Aorta (tissue), 5 donors: ENCODE measurements at places on chromosomes 7 and 10.

DNA sequence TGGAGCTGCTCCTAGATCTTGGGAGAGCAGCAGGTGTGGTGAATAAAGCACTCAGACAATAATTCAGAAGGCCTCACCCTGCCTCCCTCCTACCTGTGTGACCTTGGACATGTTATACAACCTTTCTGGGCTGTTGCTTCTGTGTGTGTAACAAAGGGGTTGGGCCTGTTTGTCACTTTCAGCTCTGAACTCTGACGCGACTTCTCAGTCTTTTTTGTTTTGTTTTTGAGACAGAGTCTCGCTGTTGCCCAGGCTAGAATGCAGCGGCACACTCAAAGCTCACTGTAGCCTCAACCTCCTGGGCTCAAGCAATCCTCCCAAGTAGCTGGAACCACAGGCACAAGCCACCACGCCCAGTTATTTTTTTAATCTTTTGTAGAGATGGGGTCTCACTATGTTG, 89.3 kb downstream of the DNMBP start:
- no peak for DNase-seq

- no peak for DNase-seq
Measured at GRCh38 chr7:24926623-24927524, 53.1 kb downstream of the OSBPL3 start.

DNA sequence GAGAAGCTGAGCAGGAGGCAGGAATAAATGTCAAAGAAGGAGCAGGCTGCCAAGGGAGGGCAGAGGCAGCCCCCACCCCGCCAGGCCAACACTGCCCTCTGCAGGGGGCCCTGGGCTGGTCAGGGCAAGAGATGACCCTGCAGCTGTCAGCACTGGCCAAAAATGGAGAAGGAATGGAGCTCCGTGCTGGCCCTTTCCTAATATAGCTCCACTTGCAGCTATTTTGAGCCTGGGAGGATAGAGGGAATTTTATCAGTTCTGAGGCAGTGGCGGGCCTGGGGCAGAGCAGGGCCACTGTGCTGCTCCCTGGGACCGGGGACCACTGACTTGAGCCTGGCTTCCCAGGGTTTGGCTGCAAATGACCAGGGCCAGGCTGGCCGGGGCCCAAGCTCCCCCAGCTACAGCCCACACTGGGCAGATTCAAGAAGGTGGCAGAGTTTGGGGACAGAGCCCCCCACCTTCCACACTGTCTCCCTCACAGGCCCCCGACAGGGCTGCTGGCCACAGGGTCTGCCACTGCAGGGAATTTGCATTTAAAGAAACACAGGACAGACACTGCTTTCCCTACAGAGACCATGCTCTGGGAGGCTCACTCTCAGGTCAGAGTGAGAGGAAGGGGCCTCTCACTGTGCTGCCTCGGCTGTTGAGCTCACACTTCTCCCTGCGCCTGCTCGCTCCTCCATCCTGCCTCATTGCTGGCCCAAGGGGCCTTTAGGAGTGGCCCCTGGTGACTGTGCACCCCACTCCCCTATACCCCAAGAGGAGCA, 16.2 kb downstream of the LDB3 start:
- DNase-seq: peak; percentile 87

DNA sequence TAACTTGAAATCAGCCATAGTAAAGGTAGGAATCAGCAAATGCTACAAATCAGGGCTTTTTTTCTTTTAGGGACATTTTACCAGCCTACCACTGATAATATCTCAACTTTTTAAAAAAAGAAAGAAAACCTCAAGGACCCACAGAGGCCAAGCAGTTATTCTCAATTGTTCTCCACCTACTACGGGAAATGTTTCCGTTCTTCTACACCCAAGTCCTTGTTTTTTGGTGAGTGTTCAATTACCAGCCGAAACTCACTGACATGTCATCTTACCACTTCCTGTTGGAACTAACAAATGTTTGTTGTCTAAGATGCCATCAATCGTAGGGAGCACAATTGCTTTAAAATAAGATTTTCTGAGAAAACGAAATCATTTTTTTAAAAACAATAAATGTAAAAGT, 50.2 kb upstream of the CDK1 start:
- no peak for DNase-seq

GRCh38 chr7:7662527-7662926, 22.0 kb downstream of the UMAD1 start:
- DNase-seq: no peak

DNA sequence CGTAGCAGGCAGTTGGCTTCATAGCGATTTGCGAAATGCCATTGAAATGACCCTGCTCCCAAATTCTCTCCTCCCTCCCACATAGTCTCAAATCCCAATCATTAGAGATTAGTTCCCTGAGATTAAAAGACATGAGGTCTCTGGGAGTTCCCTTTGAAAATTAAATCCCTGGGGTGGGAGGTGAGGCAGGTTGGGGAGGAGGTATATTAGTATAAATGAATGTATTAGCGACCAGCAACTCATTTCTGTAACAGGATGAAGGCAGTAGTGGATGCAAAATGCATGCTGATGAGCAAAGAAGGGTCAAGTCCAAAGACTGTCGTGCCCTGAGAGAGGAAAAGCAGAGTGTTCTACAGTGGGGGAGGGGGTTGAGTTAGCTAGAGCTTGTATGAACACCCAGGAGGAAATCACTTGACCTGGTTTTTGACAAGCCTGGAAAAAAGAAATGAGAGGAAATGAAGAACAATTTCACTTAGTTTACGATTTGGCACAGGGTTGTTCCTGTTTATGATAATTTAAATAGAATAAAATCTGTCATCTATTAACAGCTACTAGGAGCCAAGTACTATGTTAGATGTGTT, 79.6 kb upstream of the MTPN start:
- no peak for DNase-seq

- DNase-seq: no peak
Measured at GRCh38 chr10:110258542-110258941, 46.2 kb downstream of the SMNDC1 start.
